ENCODE measurements at places on chromosomes 7 and 10.

DNA sequence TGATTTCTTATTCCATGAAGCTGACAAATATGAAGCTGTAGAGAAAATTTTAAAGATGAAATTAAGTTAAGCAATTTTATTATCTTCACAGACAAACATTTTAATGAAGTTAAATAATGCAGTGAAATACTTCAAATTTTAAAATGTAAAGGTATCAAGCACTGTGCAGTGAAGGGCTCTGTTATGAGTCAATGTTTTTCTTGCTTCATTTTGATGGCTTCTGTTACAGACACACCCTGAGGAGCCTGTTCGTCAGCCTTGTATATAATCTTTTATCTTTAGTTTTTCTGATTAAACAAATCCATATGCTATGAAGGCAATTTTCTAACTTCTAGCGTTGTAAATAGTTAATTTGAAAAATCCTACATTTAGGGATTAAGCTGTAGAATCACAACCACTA, 18.5 kb downstream of the VSTM2A start:
- no peak for DNase-seq

DNA sequence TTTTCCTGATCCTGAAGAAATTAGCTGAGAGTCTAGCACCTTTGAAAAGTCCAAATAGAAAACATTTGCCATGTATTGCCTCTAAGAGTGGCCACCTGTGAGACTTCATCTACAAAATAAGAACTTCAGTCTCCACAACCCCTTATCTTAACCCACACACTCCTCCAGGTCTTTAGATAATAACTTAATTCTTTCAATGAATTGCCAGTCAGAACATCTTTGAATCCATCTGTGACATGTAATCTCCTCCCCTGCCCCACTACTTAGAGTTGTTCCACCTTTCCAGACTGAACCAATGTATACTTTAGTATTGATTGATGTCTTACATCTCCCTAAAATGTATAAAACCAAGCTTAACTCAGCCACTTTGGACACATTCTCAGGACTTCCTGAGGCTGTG, 84.4 kb upstream of the FAM171A1 start:
- no peak for DNase-seq

- DNase-seq: no peak
Observed at GRCh38 chr7:50147951-50148808, 55.1 kb upstream of the ZPBP start.

GRCh38 chr10:104329735-104330134, 8.5 kb downstream of the ITPRIP start:
- no peak for DNase-seq

GRCh38 chr7:132777414-132777813, 201.1 kb upstream of the PLXNA4 start:
- DNase-seq: no peak

DNA sequence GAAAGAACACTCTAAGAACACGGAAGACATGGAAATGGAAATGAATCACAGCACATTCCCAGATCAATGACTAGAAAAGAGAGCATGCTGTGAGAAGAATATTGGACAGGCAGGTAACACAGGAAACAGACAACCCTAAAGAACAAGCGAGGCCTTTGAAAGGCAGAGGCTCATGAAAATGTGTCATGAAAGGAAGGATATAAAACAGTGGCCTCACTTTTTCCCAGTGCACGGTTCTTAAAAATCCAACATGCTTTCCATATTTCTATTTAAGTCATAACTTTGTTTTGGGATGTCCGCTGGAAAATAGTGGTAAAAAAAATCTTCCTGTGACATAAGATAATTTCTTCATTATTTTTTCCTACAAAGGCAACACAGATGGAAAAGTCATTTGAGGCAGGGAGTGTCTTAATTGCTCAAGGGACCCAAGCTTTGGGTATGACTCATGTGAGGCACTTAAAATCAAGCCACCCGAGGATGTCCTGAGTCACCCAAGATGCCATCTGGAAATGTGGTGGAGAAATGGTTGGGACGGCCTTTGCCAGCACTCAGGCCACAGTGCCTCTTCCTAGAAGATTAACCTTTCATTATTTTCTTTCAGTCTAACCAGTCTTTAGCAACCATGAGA, 17.0 kb downstream of the ITIH5 start:
- no peak for DNase-seq

DNA sequence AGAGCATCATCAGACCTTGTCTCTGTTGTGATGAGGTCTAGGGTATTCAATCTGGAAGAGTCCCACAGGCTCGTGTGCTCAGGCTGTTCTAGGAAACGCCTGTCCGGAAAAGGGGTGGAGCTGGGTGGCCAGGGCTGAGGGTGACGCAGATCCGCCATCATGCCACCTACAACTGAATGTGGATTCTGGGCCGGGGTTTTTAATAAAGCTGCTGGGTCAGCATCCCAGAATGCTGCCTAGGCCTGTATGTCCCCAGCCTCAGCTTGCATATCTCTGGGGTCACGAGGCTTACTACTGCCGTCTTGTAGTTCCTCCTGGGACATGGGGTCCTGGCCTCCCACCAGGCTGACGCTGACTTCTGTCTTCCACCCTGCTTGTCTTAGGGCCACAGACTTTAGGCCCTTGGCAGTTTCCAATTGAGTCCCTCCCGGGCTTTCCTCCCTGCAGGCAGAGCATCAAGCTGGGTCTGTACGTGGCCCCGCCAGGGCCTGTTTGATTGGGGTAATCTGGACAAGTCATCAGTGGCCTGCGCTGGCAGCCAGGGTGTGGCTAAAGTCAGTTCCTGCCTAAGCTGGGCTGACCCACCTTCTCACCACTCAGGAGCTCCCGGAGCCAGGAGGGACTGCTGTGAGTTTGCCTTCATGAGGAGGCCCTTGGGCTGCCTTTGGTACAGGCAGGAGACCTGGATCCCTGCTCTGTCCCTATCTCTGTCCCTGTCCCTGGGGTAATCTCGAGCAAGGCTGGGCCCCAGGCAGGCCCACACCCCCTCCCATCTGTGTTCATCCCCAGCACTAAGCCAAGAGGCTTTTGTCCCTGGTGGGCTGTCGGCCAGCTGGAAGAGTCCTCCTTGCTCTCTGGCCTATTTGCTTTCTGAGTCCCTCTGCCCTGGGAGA, 79.9 kb downstream of the ZMIZ1 start:
- no peak for DNase-seq

DNA sequence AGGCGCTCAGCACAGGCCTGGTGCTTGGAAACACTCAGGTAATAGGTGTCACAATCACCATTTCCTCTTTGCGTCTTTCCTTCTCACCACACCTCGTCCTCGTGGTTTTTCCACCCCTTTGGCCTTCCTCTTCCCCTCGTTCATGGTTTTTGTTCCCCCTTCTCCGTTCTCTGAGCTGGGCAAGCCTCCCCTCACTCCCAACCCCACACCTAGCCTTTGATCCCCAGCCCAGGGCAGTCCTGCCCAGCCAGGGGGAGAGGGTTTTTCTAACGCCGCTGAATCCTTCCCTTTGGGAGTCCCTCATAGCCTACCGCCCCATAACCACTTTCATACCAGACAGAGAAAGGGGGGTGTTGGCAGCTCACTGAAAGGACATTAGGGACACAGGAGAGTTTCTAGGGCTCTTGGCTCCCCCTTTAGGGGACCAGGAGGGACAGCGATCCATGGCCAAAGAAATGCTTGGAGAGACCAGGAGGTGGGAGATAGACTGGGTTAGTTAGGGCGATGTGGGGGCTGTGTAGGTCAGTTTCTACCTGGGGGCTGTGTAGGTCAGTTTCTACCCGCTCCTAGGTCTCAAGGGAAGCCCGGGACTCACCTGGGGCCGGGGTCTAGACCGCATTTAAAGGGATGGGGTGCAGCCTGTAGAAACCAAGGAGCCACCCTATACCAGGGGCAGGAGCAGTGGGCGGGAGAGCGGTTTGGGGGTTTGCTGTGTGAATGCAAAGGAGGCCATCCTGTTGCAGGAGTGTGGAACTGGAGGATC, 1.4 kb downstream of the EPHB4 start:
- no peak for DNase-seq

- DNase-seq: no peak
Observed at GRCh38 chr10:30058570-30059132, 735 bp downstream of the JCAD start.

GRCh38 chr7:15652776-15653290, 33.6 kb downstream of the MEOX2 start:
- no peak for DNase-seq

- DNase-seq: peak; percentile 80
Observed at GRCh38 chr7:32891043-32891799, at the start of gene KBTBD2. TSS of gene KBTBD2 (minus strand) at chr7:32891760. CDS start at chr7:32879604, 12,156 bp downstream.

GRCh38 chr10:15632456-15633091, 87.1 kb downstream of the ITGA8 start:
- DNase-seq: no peak

- no peak for DNase-seq
Observed at GRCh38 chr7:50869108-50869725, 86.5 kb upstream of the GRB10 start.

GRCh38 chr7:70298780-70299471, 700.7 kb downstream of the AUTS2 start:
- no peak for DNase-seq

DNA sequence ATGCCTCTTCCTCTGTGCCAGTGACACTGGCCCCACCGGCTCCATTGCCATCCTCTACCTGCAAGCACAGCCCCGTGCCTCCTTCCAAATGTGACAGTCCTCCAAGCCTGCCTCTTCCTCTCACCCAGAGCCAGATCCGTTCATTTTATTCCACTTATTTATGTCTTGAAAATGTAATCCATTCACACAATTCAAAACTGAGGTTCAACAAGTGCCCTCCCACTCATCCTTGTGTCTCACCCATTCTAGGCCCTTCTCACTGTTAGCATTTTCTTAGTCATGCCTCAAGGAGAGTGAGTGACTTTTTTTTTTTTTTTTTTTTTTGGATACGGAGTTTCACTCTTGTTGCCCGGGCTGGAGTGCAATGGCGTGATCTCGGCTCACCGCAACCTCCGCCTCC, 41.7 kb downstream of the FKBP6 start:
- no peak for DNase-seq

DNA sequence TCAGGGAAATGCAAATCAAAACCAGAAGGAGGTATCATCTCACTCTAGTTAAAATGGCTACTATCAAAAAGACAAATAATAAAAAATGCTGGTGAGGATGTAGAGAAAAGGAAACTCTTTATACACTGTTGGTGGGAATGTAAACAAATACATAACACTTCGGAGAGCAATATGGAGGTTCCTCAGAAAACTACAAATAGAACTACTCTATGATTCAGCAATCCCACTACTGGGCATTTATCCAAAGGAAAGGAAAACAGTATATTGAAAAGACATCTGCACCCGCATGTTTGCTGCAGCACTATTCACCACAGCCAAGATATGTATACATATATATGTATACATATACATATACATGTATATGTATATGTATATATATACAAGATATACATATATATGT, 94.2 kb downstream of the C10orf90 start:
- DNase-seq: no peak

DNA sequence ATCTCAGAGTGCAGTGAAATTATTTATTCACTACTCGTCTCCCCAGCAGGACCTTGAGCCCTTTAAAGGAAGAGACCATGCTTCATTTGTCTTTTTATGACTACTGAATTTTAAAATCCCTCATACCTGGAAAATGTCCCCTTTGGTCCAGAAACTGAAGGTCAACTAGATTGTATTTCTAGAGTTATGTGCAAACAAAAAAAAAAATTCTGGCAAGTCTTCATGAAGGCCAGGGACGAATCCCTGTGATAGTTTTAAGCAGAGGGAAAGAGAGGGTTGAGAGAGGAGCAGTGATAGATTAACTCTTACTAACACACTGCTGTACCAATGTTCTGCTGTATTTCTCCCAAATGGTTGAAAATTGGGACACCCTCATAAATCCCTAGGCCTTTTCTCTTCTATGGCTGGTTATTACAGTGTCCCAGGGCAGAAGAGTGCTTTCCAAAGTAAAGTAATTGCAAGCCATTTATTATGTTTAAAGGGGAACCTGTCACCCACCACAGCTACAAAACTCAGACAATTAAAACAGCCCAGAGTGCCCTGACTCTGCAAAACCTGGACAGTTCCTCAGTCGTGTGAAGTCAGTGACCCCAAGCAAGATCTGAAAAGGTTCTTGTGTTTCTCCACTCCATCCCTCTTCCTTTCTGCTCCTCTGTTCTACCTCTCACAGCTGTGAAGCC, 182.8 kb upstream of the AOAH start:
- no peak for DNase-seq

DNA sequence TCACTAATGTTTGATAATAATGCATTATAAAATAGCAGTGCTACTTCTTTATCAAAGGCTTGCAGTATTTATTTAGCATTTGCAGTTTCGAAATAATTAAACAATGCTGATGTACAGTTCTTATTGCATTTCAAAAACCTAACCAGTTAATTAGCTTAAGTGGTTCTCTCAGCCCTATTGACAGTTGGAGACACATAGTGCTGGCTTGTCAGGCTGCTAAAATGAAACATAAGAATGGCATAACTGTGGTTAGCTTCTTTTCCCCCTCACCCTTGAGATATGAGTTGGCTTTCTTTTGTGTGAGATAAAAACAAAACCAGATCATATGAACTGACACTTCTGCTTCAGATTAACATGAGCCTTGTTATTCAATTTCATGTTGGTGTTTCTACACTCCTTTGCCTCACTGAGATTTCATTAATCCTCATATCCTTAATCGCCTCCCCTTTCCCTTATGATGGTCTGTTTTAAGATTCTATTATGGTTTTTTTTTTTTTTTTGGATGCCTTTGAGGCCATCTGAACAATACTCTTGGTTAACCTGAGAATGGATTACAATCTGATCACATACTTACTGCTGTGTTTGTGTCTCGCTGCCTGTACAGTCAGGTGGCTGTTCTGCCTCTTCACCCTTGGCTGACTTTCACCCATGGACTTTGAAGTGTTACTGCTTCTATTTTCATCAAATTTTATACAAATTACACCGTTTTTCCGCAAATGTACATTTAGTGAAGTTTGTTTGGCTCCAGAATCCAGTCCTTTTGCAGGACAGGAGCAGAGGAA, 108.0 kb downstream of the SDK1 start:
- no peak for DNase-seq

GRCh38 chr7:158375034-158375433, 212.6 kb downstream of the PTPRN2 start:
- DNase-seq: no peak

DNA sequence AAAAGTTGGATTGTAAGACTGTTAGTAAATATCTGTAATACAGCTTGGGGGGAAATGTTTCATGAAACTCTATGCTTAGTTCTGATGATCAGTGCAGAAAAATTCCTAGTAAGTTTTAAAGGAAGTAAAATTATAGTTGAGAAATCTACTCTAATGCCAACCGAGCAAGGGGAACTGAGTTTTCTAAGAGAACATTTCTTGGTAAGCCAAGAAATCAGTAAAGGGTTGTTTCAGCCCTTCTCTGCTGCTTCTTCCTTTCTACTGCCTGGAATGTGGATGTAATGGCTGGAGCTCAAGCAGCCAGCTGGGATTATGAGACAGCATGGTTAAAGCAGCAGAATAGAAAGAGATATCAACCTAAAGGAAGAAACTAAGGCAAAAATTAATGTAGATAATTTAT, 15.9 kb upstream of the AKR1B1 start:
- DNase-seq: no peak

- DNase-seq: no peak
Observed at GRCh38 chr10:120987359-120987758, 136.2 kb downstream of the WDR11 start.

GRCh38 chr7:159116581-159117339, 27.9 kb downstream of the VIPR2 start:
- DNase-seq: no peak
